ENCODE measurements at places on chromosomes 5 and 9.

- no peak for DNase-seq
These were observed 98.2 kb upstream of the ALDH1A1 start for GRCh38 chr9:73050887-73051550.

GRCh38 chr9:87063246-87063645, 115.9 kb upstream of the GAS1 start:
- DNase-seq, result no peak

DNA sequence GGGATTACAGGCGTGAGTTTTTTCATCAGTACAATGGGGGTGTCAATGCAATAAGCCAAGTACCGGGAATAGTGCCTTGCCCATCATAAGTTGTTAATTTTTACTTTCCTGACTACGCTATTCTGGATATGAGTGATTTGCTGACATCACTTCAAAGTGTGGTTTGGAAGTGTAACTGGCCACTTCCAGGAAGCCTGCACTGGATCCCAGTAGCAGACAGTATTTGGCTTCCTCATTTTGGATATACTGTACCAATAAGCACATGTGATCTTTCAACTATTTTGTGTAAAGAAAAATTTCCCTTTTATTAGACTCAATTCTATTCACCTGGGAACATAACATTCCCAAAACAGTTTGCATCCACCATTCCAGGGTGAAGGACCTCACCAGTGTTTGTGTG, 417.7 kb upstream of the KLF4 start:
- DNase-seq, result no peak

DNA sequence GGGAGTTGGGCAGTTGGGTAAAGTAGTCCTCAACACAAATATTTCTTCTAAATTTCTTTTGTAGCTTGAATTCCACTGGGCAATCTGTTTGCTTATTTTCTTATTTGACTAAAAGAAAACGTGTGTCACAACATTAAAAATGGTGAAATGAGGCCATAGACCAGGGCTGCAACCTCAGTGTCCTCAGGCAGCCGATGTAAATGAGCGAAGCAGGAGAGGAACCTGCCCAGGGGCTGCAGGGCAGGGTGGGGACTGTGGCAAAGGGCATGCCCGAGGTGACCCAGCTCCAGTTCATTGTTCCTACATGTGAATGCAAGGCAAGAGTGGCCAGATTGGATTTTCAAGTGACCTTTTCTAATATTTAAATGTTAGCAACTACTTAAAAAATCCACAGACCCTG, 74.7 kb downstream of the TENT4A start:
- DNase-seq, result no peak

GRCh38 chr9:32004431-32005076, 379.9 kb upstream of the ACO1 start:
- DNase-seq, result no peak

DNA sequence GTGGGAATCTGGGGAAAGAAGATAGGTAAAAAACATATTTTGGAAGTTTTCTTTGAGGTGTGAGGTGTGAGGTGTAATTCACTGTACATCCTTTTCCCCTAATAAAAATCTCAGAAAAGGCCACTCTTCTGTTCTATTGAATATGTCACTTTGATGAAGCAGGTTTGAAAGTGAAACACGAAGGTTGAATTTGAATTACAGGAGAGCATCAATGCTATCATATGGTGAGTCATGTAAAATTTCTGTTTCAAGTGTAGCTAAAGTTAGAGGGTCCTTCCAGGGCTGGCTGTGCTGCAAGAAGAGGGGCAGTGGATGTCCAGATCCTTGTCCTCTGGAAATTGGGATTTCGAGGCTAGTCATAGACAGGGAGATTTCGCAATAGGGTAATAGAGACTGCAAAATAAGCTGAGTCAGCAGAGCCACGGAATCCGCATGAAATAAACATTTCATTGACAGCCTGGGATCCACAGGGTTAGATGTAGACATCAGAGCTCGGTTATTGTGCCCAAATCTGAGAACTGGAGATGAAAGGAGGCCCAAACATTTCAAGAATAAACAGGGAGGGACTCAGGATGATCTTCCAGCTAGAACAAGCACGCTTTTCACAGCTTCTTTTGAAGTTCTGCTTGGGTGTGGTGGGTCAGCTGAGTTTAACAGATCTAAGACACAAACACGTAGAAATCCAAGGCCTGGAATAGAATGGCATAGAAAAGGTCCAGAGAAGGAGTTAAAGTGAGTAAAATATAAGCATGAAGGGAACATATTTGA, 194.4 kb upstream of the CDKN2B start:
- no peak for DNase-seq

GRCh38 chr5:144333336-144333920, 162.8 kb downstream of the KCTD16 start:
- DNase-seq, result no peak

GRCh38 chr5:138978080-138978479, 102.9 kb upstream of the LRRTM2 start:
- no peak for DNase-seq

GRCh38 chr5:54785729-54786591, 199.4 kb downstream of the ESM1 start:
- DNase-seq, result no peak

DNA sequence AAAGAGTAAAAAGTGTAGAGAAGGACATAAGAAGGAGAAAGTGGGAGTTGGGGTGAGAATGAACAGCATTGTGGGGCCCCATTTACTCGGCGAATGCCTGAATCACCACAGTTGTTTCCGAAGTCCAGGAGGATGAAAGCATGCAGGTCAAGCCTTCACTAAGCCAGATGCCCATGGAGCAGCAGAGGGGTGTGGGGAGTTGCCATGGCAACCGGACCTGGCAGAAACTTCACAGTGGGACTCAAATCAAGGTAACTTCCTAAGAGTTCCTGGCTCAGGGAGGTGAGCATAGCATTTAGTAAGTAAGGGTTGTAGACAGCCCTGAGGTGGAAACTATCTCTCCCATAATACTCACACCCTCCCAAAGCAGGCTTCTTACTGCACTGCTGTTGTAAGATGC, 357.1 kb downstream of the TRIM32 start:
- no peak for DNase-seq

DNA sequence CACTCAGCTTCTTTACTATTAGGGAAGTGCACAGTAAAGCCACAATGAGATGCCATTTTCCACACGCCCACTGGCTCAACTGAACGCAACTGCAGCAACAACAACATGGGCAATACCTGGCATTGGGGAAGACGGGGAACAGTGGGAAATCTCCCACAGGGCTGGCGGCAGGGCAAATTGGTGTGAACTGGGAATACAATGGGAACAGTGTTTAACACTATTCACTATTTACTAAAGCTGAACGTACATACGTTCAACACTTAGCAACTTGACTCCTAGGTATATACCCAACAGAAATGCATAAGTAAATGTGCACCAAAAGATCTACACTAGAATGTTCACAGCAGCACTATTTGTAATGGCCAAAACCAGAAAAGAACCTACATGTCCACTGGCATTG, 14.1 kb downstream of the ZER1 start:
- no peak for DNase-seq

DNA sequence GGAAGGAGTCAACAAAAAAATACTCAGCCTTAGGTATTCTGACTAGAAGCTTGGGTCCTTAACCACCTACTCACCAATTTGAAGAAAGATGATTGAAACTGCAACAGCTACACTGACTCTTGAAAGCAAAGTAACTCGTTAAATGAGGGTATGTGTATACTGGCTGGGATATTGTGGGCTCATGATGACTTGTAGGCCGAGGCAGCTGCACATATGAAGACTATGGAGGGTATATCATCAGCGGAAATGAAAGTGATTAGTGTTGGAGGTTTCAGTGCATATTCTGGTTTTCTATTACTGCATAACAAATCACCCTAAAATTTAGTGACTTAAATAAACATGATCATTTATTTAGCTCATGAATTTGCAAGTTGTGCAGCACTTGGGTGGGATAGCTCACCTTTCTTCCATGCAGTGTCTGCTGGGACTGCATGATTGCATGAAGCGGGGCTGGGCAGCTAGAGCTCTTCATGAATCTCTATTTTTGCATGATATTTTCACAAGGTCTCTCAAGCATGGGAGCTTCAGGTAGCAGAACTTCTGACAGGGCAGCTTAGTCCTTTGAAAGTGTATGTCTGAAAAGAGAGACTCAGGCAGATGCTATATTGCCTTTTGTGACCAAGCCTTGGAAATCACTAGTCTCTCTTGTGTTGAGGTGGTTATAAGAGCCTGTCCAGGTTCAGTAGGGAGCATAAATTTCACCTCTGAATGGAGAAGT, 96.1 kb upstream of the CDKN2B start:
- DNase-seq, result no peak

DNA sequence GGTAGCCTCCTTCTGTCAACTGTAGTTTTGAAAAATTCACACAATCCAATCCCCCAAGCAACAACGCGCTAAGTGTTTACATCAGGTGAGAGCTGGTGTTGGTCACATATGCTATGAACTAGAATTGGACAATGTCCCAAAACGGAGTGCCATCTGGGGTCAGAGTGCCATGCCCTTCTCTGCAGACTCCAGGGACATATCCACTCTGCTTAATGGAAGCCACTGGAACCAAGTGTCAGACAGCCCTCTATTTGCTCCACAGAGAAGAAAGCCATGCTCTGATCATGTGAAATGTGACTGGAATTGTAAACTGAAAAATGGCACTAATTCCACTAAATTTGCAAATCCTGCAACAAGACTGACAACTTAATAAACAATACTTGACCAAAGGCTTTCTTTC, 12.2 kb downstream of the ABCA1 start:
- no peak for DNase-seq
